ENCODE measurements at places on chromosomes 11 and 22.

DNA sequence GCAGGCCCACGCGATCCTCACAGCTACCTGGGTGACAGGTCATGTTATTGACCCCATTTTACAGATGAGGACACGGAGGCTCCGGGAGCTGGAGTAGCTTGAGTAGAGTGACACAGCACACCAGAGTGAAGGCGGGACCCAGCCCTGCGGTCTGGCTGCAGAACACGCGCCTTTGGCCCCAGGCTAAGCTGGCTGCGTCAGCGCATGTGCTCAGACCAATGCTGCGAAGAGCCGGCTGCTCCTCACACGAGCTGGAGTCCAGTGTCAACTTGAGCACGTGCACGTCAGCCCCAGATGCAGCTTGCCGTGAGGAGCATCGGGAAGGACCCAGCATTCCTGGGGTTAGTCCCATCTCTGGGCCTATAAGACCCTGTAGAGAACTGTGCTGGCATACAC, 49.9 kb downstream of the SCUBE1 start:
- no peak for DNase-seq

- DNase-seq = no peak
Observed at GRCh38 chr22:26289611-26290101, 120.4 kb downstream of the SEZ6L start.

- no peak for DNase-seq
Observed at GRCh38 chr22:38944653-38945052, 12.8 kb upstream of the APOBEC3A start.

- DNase-seq = no peak
Observed at GRCh38 chr11:46594785-46595184, 962 bp upstream of the AMBRA1 start.

GRCh38 chr22:49371325-49372110, 456.2 kb downstream of the BRD1 start:
- no peak for DNase-seq

GRCh38 chr11:12105471-12105870, 4.9 kb upstream of the MICAL2 start:
- DNase-seq = no peak

GRCh38 chr11:61955422-61956135, 5.4 kb downstream of the BEST1 start:
- no peak for DNase-seq

GRCh38 chr22:23533771-23534191, 46.3 kb downstream of the IGLL1 start:
- no peak for DNase-seq

GRCh38 chr11:17250561-17251350, 25.8 kb upstream of the NUCB2 start:
- DNase-seq = no peak
